ENCODE measurements at places on chromosomes 11 and 22.

DNA sequence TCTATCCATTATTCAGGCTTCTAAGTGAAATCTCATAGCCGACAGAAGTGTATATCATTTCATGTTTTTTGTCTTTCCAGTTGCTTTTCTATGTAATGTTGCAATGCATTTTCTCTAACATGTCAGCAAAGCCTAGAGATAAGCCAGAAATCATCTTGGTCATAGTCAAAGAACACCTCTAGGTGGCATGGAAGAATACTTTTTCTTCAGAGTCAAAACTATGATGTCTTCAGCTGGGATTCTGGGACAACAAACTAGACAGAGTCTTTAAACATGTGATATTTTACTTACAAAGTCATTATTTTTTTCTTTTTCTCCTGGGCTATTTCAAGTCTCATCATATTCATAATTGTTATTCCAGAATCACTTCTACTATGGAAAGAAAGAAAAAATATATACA, 4.4 kb downstream of the GAS2 start:
- DNase-seq = no peak

GRCh38 chr11:78188286-78189173, at the start of the genes KCTD21 and USP35:
TSS of gene KCTD21 (minus strand) at chr11:78188626. CDS start at chr11:78174554, 14,072 bp downstream.
TSS of gene USP35 (plus strand) at chr11:78188919. CDS start at chr11:78196246, 7,327 bp downstream.
- DNase-seq = peak; percentile 74

GRCh38 chr22:30574997-30575671, 669 bp upstream of the GAL3ST1 start:
- DNase-seq = no peak

DNA sequence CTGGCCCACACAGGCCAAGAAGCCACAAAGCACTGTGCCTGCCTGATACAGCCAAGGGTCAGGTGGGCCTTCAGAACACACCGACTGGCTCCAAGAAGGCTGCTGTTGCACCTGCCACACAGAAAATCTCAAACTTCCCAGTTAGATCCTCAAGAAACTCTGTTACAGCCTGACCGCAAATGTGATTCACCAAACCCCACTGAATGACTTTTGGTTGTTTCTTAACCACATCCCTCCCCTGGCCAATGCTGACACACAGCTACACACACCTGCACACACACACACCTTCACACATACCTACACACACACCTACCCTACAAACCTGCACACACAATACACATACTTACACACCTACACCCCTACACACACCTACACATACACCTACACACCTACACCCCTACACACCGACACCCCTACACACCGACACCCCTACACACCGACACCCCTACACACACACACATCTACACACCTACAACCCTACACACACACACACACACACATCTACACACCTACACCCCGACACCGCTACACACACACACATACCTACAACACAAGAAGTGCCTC, 31.5 kb downstream of the CDKN1C start:
- no peak for DNase-seq

- no peak for DNase-seq
Observed at GRCh38 chr11:115437902-115438575, 66.2 kb downstream of the CADM1 start.

DNA sequence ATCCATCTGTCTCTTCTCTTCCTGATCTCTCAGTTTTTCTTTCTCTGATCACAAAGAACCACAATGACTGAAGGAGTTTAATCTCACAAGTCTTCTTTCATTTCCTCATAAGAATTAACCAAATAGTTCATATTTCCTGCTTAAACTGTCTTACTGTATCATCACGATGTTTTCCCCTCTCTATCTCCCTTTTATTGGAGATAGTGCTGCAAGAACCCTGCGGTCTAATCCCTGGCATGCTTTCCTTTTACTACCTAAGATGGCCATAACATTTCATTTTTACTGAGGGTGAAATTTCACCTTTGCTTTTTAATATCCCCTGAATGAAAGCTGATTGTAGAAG, 28.9 kb downstream of the CARD18 start:
- no peak for DNase-seq

- no peak for DNase-seq
Observed at GRCh38 chr22:47623763-47624148, 861.3 kb downstream of the TBC1D22A start.

DNA sequence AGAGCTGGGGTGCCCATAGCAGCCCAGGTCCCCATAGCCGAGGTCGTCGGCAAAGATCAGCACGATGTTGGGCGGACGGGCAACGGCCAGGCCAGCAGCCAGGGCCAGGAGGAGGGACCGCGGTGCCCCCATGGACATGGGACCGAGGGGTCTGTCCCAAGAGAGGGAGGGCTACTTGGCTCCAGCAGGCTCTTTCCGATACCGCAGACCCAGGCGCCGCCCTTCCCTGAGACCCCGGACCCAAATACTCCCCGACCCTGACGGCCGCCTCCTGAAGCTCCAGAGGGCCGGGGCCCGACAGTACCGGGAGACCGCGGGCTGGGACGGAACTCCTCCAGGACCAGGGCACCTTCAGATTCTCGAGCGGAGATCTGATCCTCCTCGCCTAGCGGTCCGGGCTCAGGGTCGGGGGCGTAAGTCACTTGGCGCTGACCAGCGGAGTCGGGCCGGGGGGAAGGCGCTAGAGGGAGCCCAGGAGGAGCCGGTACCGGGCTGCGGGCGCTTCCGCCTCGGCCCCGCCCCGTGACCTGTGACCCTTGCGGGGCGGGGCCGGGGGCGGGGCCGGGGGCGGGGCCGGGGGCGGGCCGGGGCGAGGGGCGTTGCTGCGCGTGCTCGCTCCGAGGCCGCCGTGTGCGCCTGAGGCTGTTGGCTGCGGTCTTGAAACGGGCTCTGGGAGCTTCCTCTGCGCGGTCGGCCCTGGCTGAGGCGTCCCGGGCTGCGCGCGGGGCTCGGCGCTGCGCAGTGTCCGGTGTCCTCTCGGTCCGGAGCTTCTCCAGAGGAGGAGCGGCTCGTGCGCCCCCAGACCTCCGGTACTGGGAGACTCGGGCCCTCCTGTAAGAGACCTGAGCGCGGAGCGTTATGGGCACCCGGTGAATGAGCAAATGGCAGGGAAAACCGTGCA, at the start of gene ARSA:
Gene ARSA (minus strand): TSS at position 511 of the 901 bp plus-strand sequence. CDS start 373 bp downstream, at position 138.
- peak; percentile 60 for DNase-seq

GRCh38 chr22:40241200-40241763, 63.6 kb downstream of the TNRC6B start:
- DNase-seq = no peak

DNA sequence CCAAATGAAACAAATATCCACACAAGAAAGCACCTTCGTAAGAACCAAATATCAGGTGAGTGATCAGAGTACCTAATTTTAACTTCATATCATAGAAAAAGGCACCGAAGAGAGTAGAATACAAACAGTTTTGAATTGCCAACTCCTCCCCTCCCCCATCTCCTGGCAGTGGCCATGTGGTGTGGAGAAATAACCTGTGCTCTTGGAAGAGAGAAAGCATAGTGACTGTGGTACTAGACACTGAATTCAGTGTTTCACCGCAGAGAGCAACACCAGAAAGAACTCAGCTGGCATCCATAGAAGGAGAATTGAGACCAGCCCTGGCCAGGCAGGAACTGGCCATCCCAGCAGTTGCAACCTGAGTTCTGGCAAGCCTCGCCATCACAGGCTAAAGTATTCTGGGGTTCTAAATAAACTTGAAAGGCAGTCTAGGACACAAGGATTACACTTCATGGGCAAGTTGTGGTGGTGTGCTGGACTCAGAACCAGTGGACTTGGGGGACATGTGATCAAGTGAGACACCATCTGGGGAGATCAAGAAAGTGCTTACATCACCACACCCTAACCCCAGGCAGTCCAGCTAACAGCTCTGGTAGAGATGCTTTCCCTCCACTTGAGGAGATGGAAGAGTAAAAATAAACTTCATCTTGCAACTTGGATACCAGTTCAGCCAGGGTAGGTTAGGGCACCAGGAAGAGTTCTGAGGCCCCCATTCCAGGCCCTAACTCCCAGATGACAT, 1003.2 kb downstream of the NTM start:
- DNase-seq = no peak

GRCh38 chr11:105183426-105183825, 43.9 kb upstream of the CARD18 start:
- no peak for DNase-seq

DNA sequence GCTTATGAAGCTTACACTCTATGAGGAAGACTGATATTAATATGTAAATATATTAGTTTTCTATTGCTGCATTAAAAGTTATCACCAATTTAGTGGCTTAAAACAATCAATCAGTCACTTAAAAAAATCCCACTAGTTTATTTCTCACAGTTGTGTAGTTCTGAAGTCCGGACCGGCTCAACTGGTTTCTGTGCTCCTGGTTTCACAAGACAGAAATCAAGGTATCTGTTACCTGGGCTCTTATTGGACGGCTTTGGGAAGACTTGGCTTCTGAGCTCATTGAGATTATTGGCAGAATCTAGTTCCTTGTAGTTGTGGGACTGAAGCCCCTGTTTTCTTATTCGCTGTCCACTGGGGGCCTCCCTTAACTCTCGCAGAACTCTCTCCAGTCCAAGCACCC, 343.0 kb downstream of the RAB38 start:
- no peak for DNase-seq

DNA sequence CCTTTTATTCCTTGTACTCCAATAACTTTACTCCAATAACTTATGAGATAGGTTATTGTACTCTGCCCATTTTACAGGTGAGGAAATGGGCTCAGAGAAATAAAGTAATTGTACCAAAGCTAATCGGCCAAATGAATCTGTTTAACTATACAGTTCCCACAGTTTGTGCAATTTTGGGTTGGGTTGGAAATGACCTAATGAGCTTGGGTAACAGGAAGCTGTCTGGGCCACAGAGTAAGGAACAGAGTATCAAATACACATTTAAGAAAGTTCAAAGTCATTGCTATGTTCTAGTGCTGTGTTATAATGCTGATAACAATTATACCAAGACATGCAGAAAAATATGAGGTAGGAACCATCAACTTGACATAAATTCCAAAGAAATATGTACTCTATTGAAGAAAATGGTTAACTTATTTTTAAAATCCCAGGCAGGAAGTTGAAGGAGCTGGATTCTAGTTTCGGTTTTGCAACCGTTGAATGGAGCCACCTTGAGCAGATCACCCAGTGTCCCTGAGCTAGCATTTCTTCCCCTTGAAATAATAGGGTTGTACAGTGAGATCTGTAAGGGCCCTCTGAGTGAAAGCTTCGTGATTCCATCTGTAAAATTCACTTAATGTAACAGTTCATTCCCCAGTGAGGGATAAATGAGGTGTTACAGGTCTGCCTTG, 360.9 kb upstream of the NARS2 start:
- no peak for DNase-seq

GRCh38 chr11:34680918-34681586, 60.2 kb downstream of the EHF start:
- DNase-seq = no peak

DNA sequence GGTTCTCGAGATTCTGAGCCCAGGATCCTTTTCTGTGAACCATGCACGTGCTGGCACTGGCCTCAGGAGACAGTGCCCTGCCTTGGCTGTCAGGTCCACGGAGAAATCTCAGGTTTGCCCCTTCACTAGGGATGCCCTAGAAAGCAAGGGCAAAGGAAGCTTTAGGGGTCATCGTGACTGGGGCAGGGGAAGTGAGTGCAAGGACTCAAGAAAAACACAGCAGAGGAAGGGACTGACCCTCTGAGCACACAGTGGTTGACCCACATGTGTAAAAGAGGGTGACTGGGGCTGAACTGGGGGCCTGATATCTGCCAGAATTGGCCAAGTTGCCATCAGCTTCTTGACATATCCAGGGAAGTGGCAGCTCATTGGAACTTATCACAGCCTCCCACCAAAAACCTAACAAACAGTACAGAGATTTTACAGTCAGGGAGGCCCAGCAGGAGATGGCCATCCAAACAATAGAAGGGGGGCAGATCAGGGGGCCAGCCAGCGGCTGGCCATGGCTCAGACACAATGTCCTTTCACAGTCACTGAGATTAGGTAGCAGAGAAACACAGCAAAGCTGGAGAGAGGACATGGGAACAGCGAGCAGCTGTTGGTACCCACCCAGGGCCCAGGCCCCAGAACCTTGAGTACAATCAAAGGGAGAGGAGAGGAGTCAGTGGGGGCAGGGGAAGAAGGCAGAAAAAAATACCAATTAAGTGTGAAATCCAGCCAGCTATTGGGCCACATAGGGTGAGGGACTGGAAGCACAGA, 4.4 kb downstream of the TMEM121B start:
- no peak for DNase-seq

DNA sequence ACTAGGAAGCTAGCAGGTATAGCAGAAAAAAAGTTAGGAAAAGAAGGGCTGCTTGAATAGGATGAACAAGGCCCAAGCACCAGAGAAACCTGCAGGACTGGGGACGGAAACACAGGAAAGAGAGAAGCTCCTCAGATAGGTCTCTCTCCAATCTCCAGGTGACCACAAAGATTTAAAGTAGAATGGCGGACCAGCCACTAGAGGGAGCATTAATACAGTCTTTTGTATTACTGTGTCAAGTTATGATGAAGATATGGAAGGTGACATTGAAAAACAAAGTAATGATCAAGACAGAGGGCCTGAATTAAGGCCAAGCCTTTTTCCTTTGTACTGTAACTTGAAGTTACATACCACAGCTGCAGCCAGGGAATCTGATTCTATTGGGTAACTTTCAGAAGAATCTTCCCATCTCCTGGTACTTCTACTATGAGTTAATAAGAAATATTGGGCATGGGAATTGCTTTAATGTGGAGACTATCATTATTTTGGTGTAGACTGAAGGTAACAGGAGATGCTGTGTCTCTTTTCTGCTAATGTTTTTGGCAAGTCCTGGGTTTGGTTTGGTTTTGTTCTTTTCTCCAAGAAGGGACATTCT, 33.8 kb downstream of the OR2AG2 start:
- peak; percentile 48 for DNase-seq

DNA sequence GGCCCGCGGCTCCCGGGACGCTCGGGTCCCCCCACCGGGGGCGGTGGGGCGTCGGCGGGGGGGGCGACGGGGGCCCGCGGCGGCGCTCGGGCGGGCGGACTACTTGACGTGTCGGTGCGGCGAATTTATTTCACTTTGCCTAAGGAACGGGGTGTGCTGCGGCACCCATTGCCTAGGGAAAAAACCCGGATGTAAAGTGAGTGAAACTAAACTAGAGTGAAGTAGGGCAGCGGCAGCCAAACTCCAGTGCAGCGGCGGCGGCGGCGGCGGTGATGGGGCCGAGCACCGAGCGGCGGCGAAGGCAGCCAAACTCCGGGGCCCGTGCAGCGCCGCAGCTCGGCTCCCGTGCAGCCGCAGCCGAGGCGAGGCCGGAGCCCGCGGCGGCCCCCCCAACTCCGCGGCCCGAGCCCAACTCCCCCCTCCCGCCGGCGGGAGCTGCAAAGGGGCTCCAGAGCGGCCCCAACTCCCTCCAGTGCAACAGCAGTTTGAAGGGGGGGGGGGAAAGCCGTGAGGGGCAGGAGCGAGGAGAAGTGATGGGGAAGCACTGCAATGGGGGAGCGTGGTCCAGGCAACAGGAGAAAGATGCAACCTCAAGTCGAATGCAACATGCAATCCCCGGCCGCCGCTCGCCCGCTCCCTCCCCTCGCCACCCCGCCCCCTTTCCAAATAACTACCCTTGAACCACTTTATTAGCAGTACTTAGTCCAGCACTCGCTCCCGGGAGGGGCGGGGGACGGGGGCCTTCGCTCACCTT, 647 bp upstream of the PHF21A start:
- DNase-seq = peak; percentile 61

GRCh38 chr11:19768815-19769214, 56.2 kb downstream of the NAV2 start:
- DNase-seq = no peak

GRCh38 chr11:94909371-94909820, 64.0 kb downstream of the CWC15 start:
- no peak for DNase-seq

- no peak for DNase-seq
Observed at GRCh38 chr22:50325444-50326224, 1.2 kb downstream of the DENND6B start.
